ENCODE measurements at places on chromosomes 7 and 10.
A peak's percentile ranks its signal among the peaks of the same experiment; 100 is the strongest.

DNA sequence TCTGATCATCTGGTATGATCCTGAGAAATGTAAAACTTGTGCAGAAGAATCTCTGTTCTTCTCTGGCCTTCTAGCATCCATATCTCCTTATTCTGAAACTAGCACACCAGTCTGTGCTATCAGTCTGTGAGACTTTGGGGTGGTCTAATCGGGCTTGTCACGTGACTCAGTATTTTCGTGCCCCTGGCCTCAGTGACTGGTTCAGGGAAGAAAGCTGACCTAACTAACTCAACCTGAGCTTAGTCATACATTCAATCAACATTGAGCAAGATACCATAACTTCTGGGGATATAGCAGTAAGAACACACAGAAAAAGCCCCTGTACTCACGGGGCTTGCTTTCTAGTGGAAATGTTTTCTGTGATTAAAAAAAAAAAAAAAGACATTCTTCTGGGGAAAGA, 109.3 kb downstream of the DKK1 start:
- H3K4me3 ChIP-seq: no peak overlapping the region
- H3K27ac ChIP-seq: no peak overlapping the region
- H3K4me1 ChIP-seq: no peaks in the 10 kb centered on the region
- DNase-seq: no peak
- no peaks in the 10 kb centered on the region for H3K27me3 ChIP-seq

DNA sequence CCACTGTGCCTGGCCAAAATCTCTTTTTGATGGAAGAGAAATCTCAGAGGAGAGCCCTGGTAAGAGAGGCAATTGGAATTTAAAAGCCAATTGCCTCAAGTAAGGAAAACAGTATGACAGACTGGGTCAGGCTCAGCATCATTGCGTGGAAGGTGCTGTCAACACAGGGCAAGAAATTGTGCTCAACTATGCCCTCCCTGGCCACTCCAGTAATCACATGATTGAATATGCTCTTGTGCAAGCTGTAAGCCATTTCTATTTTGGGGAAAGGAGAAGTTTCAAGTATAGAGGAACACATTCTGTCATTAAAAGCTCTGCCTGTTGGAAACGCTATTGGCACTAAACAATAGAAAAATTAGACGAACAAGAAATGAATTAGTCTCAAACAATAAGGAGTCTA, 1127.7 kb downstream of the REEP3 start:
- no peaks in the 10 kb centered on the region for H3K27me3 ChIP-seq
- H3K4me1 ChIP-seq: no peaks in the 10 kb centered on the region
- no peak overlapping the region for H3K4me3 ChIP-seq
- H3K36me3 ChIP-seq: no peaks in the 10 kb centered on the region
- no peak for DNase-seq
- no peak overlapping the region for H3K27ac ChIP-seq

GRCh38 chr7:82494420-82494819, 50.8 kb upstream of the CACNA2D1 start:
- no peaks in the 10 kb centered on the region for H3K4me1 ChIP-seq
- no peaks in the 10 kb centered on the region for H3K27me3 ChIP-seq

DNA sequence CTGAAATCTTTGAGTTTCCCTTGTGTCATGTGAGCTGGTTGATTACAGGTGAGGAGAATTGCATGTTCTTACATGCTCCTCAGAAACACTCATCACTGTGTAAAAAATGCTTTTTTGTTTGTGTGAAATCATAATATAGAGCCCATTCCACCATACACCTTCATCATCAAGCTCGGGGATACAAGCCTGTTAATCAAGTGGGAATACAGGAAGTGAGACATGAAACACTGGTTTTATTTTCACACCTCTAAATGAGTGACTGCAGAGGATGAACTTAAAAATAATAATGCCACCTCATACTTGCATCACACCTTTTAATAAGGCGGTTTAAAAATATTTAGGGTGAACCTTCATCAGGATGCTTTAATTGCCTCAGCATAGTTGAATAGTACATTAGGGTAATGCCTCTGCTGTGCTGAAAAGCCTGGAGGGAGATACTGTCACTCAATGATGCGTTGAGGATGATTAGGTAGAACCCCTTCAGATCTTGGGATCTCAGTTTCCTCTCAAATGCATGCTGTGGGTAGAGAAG, 164.6 kb downstream of the AUTS2 start:
- H3K4me3 ChIP-seq: no peak overlapping the region
- peaks cover 2% of the 10 kb centered on the region for H3K4me1 ChIP-seq
- H3K27me3 ChIP-seq: no peaks in the 10 kb centered on the region

DNA sequence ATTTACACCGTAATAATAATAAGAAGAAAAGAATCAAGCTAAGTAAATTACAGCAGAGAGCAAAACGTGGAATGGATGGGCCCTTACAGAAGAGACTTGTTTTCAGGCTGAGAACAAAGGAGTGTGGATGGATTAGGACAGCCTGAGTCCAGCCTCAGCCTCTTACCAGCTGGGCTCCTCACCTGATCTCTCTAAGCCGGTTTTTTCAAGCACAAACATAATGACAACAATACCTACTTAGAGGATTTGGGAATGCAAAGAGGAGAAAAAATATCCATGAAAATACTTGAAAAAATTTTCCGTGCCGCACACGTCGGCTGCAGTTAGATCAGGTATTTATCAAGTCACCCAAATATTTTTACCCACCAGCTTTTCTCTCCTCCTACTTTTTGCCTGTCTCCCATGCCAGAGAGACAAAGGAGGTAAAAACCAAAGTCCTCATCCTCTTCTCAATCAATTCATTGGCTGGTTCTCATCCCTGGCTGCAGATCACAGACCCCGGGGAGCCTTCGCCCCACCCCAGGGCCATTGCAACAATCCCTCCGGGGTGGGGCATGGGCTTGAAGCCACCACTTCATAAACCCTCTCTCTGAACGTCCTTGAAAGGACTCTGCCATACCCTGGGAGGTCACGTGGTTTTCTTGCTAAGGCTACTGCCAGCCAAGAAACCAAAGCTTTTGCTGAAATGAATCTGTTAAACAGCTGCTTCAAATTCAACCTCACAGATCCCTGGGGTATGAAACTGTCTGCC, 29.7 kb upstream of the GTF2I start:
- H3K27me3 ChIP-seq: no peaks in the 10 kb centered on the region
- no peak for DNase-seq
- peaks cover 2% of the 10 kb centered on the region for H3K4me1 ChIP-seq

- H3K27me3 ChIP-seq: no peaks in the 10 kb centered on the region
- H3K27ac ChIP-seq: no peak overlapping the region
- peaks cover 54% of the 10 kb centered on the region for H3K36me3 ChIP-seq
- no peak for DNase-seq
- H3K4me1 ChIP-seq: no peaks in the 10 kb centered on the region
Measured at GRCh38 chr7:6409944-6410693, 37.6 kb downstream of the DAGLB start.

DNA sequence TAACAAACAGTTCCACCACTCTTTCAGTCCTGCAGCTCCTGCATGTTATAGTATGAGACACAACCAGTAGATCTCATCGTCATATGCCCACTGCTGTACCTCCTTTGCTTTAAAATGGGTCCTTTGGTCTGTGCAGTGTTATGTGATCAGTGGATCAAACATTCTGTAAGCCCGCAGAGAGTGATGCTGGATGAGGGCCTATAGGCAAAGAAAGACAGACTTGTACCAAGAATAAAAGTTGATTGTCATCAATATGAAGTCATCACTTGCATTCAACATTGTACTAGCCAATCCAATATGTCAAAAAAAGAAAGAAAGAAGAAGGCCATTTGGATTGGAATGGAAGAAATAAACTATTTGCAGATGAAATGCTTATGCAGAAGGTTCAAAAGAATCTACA, 79.8 kb upstream of the PHYHIPL start:
- no peak overlapping the region for H3K27ac ChIP-seq
- no peaks in the 10 kb centered on the region for H3K27me3 ChIP-seq
- DNase-seq: no peak
- no peak overlapping the region for H3K4me3 ChIP-seq
- H3K4me1 ChIP-seq: no peaks in the 10 kb centered on the region
- H3K36me3 ChIP-seq: no peaks in the 10 kb centered on the region

DNA sequence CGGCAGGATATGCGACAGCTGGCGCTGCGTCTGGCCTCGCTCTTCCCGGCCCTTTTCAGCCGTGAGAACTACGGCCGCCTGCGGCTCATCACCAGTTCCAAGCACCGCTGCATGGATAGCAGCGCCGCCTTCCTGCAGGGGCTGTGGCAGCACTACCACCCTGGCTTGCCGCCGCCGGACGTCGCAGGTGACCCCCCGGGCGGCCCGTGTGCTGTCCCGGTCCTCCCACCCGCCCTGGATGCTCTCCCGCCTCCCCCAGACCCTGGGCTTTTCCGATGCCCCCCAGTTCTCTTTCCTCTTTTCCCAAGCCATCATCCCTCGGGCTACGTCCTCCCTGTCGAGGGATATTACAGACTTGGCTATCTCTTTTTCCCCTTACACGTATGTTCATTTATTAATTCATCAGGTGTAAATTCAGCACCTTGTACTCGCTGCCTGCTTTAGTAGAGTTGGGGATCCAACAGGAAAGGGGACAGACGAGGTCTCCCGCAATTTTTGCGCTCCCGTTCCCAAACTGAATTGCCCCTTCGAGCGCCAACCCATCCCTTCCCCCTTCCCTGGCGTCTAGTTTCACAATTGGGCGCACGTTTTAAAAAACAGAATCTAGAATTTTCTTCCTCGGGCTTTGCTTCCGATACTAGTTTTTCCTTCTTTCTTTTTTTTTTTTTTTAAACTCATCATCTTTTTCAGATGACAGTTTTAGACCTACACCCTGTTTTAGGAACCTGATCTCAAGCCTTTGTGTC, 846 bp downstream of the MINPP1 start:
- H3K27me3 ChIP-seq: peaks cover 8% of the 10 kb centered on the region
- DNase-seq: peak; percentile 37
- H3K4me3 ChIP-seq: peak overlapping the region; percentile 84
- H3K4me1 ChIP-seq: peaks cover 31% of the 10 kb centered on the region
- H3K36me3 ChIP-seq: peaks cover 13% of the 10 kb centered on the region
- peak overlapping the region; percentile 82 for H3K27ac ChIP-seq

- H3K27ac ChIP-seq: no peak overlapping the region
- peaks cover 13% of the 10 kb centered on the region for H3K27me3 ChIP-seq
- DNase-seq: no peak
- no peaks in the 10 kb centered on the region for H3K4me1 ChIP-seq
- no peak overlapping the region for H3K4me3 ChIP-seq
Measured at GRCh38 chr7:25732766-25733217, 419.2 kb upstream of the NFE2L3 start.

GRCh38 chr7:141585592-141586510, 34.6 kb downstream of the AGK start:
- H3K4me1 ChIP-seq: peaks cover 16% of the 10 kb centered on the region
- DNase-seq: no peak
- H3K36me3 ChIP-seq: peaks cover 62% of the 10 kb centered on the region
- no peak overlapping the region for H3K4me3 ChIP-seq

DNA sequence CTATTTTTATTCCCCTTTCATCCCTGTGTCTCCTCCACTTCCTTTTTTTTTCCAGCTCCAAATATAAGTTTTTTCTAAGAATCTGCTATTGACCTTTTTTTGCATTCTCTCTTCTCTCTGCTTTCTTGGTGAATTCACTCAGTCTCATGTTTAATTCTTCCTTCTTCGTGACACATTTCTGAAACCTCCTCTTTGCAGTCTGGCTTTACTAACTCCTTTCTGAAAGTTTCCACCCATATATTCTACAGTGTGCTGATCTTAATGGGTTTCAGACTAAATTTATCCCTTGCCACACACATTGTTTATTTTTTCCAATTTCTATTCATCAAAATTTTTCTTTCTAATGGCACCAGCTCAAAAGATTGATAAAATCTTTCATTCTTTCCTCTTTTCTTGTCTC, 47.8 kb upstream of the CALD1 start:
- DNase-seq: no peak
- no peak overlapping the region for H3K4me3 ChIP-seq
- H3K36me3 ChIP-seq: peaks cover 2% of the 10 kb centered on the region
- no peak overlapping the region for H3K27ac ChIP-seq
- peaks cover 6% of the 10 kb centered on the region for H3K4me1 ChIP-seq

GRCh38 chr10:21315645-21316220, 209.7 kb downstream of the SKIDA1 start:
- no peak overlapping the region for H3K27ac ChIP-seq

GRCh38 chr10:100715445-100716385, 29.7 kb upstream of the PAX2 start:
- DNase-seq: no peak
- H3K4me1 ChIP-seq: peaks cover 4% of the 10 kb centered on the region
- H3K27ac ChIP-seq: no peak overlapping the region
- H3K4me3 ChIP-seq: no peak overlapping the region

GRCh38 chr7:134420424-134421125, 38.3 kb downstream of the AKR1B1 start:
- H3K36me3 ChIP-seq: no peaks in the 10 kb centered on the region
- peaks cover 2% of the 10 kb centered on the region for H3K27me3 ChIP-seq

GRCh38 chr10:64795847-64796246, 1274.6 kb downstream of the REEP3 start:
- DNase-seq: no peak
- no peaks in the 10 kb centered on the region for H3K27me3 ChIP-seq
- H3K36me3 ChIP-seq: no peaks in the 10 kb centered on the region
- H3K27ac ChIP-seq: no peak overlapping the region
- H3K4me1 ChIP-seq: no peaks in the 10 kb centered on the region

GRCh38 chr10:74976565-74976964, 134.9 kb upstream of the SAMD8 start:
- no peak overlapping the region for H3K27ac ChIP-seq
- no peak for DNase-seq
- peaks cover 25% of the 10 kb centered on the region for H3K4me1 ChIP-seq
- H3K36me3 ChIP-seq: peaks cover 44% of the 10 kb centered on the region

- H3K36me3 ChIP-seq: peaks cover 69% of the 10 kb centered on the region
- H3K27ac ChIP-seq: no peak overlapping the region
- H3K4me1 ChIP-seq: peaks cover 55% of the 10 kb centered on the region
- no peaks in the 10 kb centered on the region for H3K27me3 ChIP-seq
Measured at GRCh38 chr7:102413091-102413490, 16.9 kb downstream of the PRKRIP1 start.

- no peaks in the 10 kb centered on the region for H3K4me1 ChIP-seq
- H3K27ac ChIP-seq: no peak overlapping the region
- no peaks in the 10 kb centered on the region for H3K36me3 ChIP-seq
- H3K27me3 ChIP-seq: peaks cover 5% of the 10 kb centered on the region
- H3K4me3 ChIP-seq: no peak overlapping the region
Measured at GRCh38 chr7:4801839-4802231, 26.4 kb downstream of the AP5Z1 start.

DNA sequence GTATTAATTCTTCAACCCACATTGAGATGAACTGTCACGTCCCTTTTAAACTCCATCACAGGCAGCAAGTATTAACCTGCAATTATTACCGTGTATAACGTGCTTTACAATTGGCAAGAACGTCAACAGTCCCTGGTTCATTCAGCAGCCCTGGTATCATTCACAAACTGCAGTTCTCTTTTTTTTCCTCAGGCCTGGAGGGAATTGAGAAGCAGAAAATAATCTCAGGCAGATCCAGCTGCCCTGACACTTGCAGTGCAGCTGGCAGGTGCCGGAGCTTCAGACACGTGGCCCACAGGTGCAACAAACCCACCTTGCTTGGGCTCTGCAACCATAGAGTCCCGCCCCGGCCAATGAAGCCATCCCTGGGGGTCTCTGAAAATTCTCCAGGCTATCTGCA, 137.3 kb downstream of the PLXNA4 start:
- no peak overlapping the region for H3K4me3 ChIP-seq
- H3K4me1 ChIP-seq: peaks cover 97% of the 10 kb centered on the region
- peak overlapping the region; percentile 77 for H3K27ac ChIP-seq
- H3K36me3 ChIP-seq: peaks cover 47% of the 10 kb centered on the region

GRCh38 chr7:143381427-143382125, 431 bp downstream of the ZYX start:
- H3K36me3 ChIP-seq: peaks cover 9% of the 10 kb centered on the region
- peaks cover 29% of the 10 kb centered on the region for H3K4me1 ChIP-seq
- DNase-seq: no peak
- no peaks in the 10 kb centered on the region for H3K27me3 ChIP-seq

Measured in activated CD4-positive, alpha-beta T cell treated with anti-CD3 and anti-CD28 coated beads, Interleukin-2, amount 10 ng/mL, durations not matched to agents 7 days and 5 days (primary cell).